ENCODE measurements at places on chromosomes 3 and 15.

- DNase-seq, result no peak
These were observed 111.0 kb upstream of the TRPM1 start for GRCh38 chr15:31212326-31213080.

GRCh38 chr15:82040862-82041261 is 5.0 kb downstream of the MEX3B start:
- DNase-seq, result no peak

GRCh38 chr3:13332158-13332557 is 88.0 kb downstream of the NUP210 start:
- no peak for DNase-seq

- no peak for DNase-seq
These were observed 29.4 kb upstream of the FBN1 start for GRCh38 chr15:48674876-48675275.

GRCh38 chr15:46956456-46956855 is 760.8 kb upstream of the SEMA6D start:
- no peak for DNase-seq

GRCh38 chr3:51718547-51719409 is 11.9 kb downstream of the GRM2 start:
- no peak for DNase-seq

DNA sequence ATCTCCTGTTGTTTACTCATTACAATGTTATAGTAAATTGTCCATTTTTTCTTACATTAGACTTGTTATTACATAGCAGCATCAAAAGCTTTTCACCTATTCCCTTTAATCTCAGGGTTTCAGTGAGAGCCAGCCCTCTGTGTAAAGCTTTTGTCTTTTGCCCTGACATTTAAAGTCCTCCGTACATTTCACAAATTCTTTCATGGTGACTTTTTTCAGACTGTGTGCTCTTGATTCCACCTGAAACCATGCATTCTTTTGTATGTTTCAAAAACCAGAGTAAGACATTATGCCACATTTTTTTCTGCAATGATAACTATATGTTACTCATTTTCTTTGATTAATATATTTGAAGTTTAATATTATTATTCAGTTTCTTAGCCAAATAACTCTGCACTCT is 781.4 kb upstream of the ROBO1 start:
- no peak for DNase-seq

DNA sequence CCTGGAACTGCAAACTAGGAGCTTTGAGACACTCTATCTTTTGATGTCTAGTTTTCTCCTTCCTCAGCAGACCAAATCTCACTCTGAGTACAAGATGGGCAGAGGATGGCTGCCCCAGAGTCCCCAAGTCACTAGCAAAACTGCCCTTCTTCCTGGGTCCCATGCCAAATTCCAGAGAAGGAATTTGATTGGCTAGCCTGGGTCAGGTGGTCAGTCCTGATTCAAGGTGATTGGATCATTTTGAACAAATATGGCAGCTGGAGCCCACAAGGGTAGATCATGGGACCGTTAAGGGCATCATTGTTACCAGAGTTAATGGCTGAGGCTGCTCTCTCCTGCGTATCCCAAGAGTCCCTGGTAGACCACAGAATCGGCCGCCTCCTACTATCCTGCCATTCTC is 21.7 kb downstream of the SLC6A1 start:
- no peak for DNase-seq

- no peak for DNase-seq
These were observed 320.6 kb downstream of the MECOM start for GRCh38 chr3:169342652-169343505.

Measured in tibial artery (tissue), 4 donors.